Pulmonary artery endothelial cell (primary cell): ENCODE measurements at places on chromosomes 6 and 20. TPM values are rescaled to one million over a fixed set of nuclear protein-coding genes. Genes with fewer than 3 reads are reported as not detected.

The TAGAP gene
- not detected in 2 replicates for total RNA-seq

The TREML2 gene
- not detected in 2 replicates for total RNA-seq

The GSTA2 gene
- total RNA-seq = not detected in 2 replicates

The PRR18 gene
- total RNA-seq = not detected in 2 replicates

The MYBL2 gene
- 26.6 and 41.9 TPM in 2 replicates for total RNA-seq

The LAMP5 gene
- 0.14 and 0.59 TPM in 2 replicates for total RNA-seq

DNA sequence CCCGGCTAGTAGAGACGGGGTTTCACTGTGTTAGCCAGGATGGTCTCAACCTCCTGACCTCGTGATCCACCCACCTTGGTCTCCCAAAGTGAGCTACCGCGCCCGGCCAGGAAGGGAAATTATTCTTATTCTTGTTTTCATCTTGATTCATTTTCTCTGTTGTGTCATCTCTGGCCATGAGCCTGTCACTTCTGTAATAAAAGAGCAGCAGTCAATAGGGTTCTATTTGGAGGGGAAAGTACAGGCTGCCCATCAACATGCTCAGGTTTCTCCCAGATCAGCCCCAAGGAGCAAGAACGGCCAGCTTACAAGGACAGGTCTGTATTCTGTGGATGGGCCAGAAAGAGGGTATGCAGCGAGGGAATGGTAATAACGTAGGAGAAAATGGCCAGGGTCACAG lies 345.0 kb downstream of the PREX1 start:
- no peak for DNase-seq

DNA sequence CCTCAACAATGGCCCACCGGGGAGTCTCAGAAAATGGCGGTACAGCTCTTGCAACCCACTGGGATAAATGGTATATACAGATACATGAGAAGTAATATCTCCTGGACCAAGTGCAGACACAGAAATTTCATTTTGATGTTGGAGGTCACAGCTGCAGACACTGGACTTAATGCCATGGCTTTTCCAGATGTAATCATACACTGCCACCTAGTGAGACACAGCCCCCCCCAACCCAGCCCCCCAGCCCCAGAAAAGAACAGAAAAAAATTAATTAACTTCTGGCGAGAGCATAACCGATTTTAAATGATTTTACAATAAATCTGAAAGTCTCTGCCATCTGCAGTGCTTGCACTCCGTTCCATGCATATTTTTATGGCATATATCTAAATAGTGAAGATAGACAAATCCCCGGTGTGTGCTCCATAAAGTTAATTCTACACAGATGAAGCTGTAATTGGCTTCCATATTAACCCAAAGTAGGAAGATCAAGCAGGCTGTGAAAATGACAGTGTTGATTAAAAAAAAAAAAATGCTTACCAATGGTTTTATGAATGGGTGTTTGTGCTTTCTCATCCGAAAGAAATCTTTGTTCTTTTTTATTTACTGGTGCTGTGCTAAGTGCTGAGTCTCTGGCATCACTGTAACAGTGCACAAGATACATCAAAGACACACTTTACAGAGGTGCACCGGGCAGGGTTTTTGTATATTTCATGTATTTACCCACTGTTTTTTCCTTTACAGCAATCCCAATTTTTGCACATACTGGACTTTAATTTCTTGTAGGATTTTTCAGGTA lies 804.1 kb downstream of the TFAP2A start:
- no peak for DNase-seq

GRCh38 chr6:99841297-99841696 lies 152.7 kb downstream of the MCHR2 start:
- no peak for DNase-seq

- no peak for DNase-seq
These were observed 8.0 kb downstream of the PNISR start for GRCh38 chr6:99416892-99417767.

DNA sequence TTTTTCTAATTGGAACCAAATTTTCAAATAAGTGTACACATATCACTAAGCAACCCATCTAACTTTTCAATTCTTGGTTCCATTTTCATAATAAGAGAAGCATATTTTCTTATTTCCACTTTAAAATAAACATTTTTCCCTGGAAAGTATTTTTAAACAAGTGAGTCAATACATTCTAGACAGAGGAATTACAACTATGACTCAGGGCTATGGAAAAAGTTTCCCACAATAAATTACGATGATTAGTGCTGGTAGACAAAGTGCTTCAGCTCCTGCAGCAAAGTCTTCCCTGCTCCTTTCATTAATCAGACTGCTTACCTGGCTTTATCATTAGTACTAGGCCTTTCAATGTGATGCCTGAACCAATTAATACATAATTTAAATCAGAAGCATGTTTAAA lies 322.5 kb downstream of the HACE1 start:
- no peak for DNase-seq

GRCh38 chr20:50238081-50238800 lies 47.6 kb downstream of the CEBPB start:
- DNase-seq = no peak

DNA sequence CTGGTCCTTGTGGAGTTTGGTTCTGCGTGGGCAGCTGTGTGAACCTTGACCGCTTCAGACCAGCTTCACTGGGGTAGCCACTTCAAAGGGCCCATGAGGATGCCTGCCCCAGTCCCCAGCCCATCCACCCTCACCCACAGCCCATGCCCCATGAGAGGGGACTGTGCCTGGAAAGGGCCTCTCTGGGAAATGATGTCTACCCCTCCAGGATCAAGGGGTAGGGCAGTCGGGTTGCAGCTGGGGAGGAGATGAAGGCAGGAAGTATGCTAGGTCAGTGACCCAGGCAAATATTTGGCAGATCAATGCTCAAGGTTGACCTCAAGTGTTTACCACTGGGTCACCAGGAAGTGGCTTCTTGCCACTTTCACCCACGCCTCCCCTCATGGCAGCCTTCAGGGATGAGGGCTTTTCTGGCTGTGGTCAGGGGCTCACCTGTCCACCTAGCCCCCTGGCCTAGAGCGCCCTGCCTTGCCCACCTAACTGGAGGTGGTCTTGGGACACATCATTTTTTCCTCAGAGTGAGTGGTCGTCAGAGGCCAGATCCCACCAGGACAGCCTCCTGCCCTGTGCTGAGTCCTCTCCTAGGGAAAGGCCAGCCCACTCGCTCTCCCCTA lies 109.5 kb downstream of the SNX5 start:
- DNase-seq = no peak

- no peak for DNase-seq
These were observed 71.2 kb downstream of the ZBTB2 start for GRCh38 chr6:151320140-151320539.

GRCh38 chr20:34574426-34574825 lies 15.9 kb downstream of the MAP1LC3A start:
- no peak for DNase-seq

DNA sequence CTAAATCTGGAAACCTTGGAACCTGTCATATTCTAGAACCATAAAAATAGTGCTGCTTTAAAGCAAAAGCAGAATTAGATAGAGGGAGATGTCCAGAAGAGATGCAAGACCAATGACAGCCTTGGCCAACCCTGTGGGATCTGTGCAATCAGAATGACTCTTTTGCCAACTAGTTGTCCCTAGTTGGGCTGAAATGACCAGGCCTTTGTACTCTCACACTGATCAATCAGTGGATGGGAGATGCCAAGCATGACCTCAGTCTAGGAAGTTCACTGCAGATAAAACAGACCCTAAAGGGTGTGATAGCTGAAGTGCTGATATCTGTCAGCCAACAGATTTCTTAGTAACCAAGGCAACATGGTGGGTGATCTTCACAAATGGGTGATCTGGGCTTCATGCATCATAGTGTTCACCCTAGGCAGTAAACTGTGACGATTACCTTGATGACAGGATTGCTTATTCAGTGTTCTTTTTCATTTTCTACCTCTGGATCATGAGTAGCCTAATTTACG lies 52.1 kb downstream of the BCKDHB start:
- no peak for DNase-seq

DNA sequence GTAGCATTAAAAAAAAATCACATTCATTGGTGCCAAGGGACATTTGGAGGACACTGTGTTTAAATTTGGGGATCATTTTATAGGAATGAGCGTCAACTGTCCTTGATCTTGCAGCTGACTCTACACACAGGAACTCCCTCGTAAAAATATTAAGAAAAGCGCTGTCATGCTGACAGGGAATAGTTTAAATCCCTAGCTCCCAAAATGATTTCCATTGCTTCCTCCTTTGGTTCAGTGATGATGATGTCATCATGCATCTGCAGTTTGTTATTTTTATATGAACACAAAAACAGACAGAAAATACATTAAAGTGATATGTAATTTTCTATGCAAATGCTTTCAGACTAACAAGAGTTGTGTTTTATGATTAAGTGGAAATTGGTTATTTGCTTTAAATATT lies 275.6 kb downstream of the BTBD9 start:
- DNase-seq = no peak

- DNase-seq = no peak
These were observed 139.1 kb downstream of the ARID1B start for GRCh38 chr6:156916130-156916801.

DNA sequence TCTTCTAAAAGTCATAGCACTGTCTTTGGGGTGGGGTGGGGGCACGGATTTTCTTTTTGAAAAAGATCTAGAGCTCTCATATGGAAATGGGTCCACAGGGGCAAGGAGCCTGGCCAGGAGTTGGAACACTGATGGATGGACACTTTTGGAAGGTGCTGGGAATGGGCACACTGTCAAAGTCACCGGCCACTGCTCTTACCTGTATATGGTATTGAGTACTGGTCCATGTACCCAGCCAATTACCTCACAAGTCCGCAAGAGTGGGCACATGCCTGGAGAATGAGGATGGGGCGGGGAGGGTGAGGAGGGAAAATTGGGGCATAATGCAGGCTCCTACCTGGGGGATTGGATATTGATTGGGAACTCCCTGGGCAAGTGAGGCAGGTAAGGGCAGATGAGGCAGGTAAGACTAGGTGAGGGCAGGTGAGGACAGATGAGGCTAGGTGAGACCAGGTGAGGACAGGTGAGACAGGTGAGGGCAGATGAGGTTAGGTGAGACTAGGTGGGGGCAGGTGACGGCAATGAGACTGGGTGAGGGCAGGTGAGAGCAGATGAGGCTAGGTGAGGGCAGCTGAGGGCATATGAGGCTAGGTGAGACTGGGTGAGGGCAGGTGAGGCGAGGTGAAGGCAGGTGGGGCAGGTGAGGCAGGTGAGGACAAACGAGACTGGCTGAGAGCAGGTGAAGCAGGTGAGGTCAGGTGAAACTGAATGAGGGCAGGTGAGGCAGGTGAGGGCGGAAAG lies 167.9 kb downstream of the NRN1 start:
- DNase-seq = no peak

GRCh38 chr20:12968472-12968871 lies 40.3 kb upstream of the SPTLC3 start:
- DNase-seq = no peak

DNA sequence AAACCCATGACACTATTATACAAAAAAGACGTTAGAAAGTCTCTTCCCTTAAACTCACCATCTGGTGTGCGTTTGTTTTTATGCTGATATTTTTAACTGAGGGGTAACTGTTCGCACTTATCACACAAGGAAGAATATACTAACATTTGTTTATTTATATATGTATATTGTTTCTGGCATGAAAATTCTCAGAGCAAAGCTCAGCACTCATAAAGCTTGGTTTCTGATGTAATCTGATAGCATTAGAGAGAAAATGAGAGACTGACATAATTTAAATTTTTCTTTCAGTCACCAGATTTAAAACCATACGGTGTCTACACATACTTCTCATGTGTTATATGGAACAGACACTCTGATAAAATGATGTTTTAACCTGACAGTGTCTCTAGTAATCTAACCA lies 6.9 kb downstream of the BLOC1S5 start:
- no peak for DNase-seq

- peak; percentile 93 for DNase-seq
These were observed 224.8 kb upstream of the MARCKS start for GRCh38 chr6:113632220-113632864.

DNA sequence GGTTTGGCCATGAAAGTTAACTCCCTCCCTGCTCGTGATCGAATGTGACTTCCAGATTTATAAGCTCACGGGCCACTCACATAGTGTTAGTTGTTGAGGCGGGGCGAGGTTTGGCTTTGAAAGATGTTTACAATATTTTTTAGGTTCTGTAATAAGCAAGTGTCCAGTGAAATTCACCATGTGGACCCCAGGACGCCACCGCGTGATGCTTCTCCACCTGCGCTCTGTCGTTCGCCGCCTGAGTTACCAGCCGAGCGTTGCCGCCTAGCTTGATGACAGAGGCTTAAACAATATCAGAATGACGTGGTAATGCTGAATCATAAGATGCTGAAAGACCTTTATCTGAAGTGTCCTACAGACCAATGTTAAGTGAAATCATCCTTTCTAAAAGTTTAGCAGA lies 241.0 kb downstream of the MYLK4 start:
- DNase-seq = no peak

DNA sequence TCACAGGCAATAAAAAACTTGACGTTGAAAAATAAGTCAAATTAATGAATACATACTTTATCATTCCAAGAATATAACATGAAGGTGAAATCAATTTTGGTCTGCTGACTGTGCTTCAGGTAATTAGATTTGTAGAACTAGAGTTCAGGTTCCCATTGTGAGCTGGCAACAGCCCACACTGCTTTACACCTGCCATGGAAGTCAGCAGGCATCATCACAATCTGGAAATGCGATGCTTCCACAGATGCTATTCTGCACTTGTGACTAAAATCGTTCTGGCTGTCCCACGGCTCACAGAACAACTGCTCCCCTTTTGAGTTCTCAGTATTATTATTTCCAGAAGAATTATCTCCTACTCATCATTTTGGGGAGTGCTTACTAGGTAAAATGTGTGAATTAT lies 62.6 kb upstream of the THEMIS start:
- DNase-seq = no peak

- no peak for DNase-seq
These were observed 1.2 kb downstream of the MAK start for GRCh38 chr6:10837009-10837621.

GRCh38 chr6:157246771-157247484 lies 76.4 kb downstream of the TMEM242 start:
- no peak for DNase-seq

GRCh38 chr20:22567944-22568871 lies 16.2 kb downstream of the FOXA2 start:
- DNase-seq = no peak

GRCh38 chr6:27130668-27131428 lies 116.7 kb upstream of the PRSS16 start:
- DNase-seq = no peak

- no peak for DNase-seq
These were observed 64.9 kb downstream of the SYTL3 start for GRCh38 chr6:158714706-158715105.

GRCh38 chr6:150894191-150894744 lies 28.8 kb downstream of the MTHFD1L start:
- DNase-seq = no peak

- no peak for DNase-seq
These were observed 222.1 kb upstream of the SULF2 start for GRCh38 chr20:48007351-48007750.

DNA sequence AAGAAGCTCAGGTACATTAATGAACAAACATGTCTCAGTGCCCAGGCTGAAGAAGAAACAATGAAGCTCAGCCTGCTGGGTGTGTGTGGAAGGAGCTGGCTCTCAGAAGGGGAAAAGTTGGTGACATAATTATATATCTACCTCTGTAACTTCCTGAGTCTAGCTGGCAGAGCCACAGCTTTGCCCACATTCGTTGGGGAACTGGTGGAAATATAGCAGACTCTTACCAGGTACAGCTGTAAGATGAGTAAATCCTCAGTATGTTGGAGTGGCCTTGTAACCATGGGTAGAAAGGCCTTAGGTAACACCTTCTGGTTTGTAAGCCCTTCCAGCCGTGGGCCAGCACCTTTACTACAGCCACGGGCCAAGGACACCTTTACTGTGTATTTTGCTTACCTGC lies 29.9 kb upstream of the PNRC1 start:
- DNase-seq = no peak
